ENCODE measurements at places on chromosomes 16 and 17.

DNA sequence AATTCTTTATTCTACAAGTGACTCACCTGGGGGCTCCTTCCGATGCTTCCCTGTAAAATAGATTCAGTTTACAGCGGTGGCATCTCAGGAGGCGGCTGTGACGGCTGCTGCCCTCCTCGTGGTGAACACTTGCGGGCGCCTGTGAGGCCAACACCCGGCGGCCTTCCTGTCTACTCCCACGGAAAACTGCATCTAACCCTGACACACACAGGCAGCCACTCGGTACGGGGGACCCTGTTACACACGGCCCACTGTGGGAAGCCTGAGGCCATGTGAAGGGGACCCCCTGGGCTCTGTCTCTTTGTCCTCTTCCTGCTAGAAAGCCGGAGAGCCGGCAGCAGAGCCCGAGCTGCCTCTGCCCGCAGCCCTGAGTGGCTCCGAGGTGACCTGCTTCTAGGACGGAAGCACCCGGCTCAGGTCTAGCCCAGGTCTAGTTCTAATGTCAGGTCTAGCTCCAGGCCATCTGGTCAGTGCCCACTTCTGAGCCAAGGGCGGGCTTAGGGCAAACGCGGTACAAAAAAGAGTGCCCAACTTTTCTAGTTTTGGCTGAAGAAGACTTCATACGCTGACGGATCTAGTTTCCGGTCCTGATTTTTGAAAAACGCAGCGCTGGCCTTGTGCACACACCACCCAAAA is 159.4 kb downstream of the ENGASE start:
- no peak for DNase-seq

DNA sequence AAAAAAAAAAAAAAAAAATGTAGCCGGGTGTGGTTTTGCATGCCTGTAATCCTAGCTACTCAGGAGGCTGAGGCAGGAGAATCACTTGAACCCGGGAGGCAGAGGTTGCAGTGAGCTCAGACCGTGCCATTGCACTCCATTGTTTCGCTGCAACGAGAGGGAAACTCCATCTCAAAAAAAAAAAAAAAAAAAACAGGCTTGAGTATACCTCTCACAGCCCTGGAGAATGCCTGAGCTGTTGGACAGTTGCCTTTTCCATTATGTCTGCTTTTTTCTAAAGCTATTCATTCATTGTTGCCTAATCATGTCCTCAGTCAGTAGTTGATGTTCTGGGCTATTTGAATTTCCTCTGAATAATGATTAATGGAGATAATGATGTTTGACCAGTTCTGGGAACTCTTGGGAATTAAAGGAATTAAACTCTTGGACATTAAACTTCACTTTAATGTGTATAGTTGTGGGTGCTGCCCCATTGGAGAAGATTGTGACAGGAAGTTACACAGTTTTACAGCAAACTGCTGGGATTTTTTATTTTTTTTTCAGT is 11.8 kb downstream of the HMOX2 start:
- no peak for DNase-seq

- DNase-seq: no peak
Observed at GRCh38 chr16:90010676-90011507, 8.4 kb downstream of the DBNDD1 start.

DNA sequence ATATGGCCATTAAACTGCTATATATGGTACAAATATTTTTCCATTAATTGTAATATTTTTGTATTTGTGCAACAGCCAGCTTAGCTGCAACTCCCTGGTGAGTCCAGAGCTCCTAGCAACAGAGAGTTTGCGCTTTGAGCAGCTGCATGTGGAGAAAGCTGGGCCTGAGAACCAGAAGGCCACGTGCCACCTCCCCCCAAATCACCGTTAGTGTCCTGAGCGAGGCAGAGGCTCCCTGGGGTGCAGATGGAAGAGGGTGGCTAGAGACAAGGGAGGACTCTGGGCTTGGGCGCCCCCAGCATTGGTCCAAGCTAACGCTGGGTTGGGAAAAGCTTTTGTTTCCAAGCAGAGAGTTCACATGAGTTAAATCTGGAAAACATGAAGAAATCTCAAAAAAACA is 41.6 kb downstream of the HSBP1 start:
- no peak for DNase-seq

DNA sequence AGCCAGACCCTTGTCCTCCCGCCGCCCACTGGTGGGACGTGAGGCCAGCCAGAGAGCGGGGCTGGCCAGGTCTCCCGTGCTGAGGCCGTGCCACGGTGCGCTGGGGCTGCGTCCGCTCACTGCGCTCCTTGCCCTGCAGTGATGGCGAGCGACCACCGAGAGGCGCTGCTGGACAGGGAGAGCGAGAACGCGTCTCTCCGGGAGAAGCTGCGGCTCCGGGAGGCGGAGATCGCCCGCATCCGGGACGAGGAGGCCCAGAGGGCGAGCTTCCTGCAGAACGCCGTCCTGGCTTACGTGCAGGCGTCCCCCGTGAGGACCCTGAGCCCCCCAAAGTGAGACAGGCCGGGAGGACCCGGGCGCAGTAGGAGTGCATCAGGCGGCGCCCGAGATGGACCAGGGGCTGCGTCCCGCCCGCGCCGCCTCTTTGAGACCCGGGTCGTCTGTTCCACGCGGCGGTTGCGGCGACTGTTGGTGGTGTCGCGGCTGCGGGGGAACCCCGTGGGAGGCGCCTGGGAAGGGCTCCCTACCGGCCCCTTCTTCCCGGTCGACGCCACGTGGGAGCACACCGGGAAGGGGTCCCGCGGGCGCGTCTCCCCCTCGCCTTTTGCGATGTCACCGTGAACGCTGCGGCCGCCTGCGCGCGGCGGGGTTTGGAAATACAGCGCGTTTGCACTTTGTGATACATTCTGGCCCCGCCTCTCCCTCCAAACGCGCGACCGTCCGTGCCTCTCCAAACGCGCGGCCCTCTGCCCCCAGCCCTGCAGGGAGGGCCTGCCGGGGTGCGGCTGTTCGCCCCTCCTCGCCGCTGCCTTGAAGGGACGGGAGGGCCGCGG is 792 bp upstream of the RAC3 start:
- DNase-seq: peak; percentile 84

- DNase-seq: no peak
Observed at GRCh38 chr17:41539071-41539492, 11.0 kb upstream of the KRT19 start.

GRCh38 chr16:57957673-57958392 is 13.1 kb downstream of the CNGB1 start:
- no peak for DNase-seq

GRCh38 chr16:6704306-6704930 is 628.2 kb upstream of the RBFOX1 start:
- no peak for DNase-seq

- DNase-seq: no peak
Observed at GRCh38 chr16:74811911-74812310, 37.3 kb upstream of the FA2H start.

- no peak for DNase-seq
Observed at GRCh38 chr17:82003411-82004381, 19.0 kb downstream of the CENPX start.

GRCh38 chr16:86824751-86825296 is 246.5 kb downstream of the FOXL1 start:
- no peak for DNase-seq

GRCh38 chr17:43909537-43910231 is 2.3 kb upstream of the MPP2 start:
- DNase-seq: no peak

- no peak for DNase-seq
Observed at GRCh38 chr16:53855511-53855910, 151.6 kb downstream of the FTO start.

DNA sequence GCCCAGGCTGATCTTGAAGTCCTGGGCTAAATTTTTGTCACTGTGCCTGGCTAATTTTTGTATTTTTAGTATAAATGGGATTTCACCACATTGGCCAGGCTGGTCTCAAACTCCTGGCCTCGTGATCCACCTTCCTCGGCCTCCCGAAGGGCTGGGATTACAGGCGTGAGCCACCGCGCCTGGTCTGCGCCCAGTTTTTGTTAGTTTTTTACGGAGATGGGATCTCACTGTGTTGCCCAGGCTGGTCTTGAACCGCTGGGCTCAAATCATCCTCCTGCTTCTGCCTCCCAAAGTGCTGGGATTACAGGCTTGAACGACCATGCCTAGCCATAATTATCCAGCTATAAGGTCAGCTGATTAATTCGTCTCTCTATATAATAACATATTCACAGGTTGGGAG is 2.7 kb upstream of the CEMP1 start:
- DNase-seq: no peak

DNA sequence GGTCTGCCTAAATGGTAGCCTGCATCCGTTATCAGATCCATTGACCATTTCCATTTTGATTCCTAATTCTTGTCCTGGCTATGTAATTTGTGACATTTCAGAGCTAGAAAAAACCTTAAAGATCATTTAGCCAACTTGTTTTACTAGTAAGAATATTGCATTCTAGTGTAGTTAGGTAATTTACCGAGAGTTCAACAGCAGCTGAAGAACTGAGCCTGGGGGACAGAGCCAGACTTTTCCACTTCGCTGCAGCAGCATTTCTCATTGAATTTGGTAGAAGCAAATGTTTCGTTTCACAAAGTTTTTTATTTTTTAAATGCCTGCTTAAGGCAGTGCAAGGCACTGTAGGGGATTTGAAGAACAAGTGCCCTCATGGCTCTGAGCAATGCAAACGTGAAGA is 59.2 kb upstream of the MARCHF10 start:
- no peak for DNase-seq

DNA sequence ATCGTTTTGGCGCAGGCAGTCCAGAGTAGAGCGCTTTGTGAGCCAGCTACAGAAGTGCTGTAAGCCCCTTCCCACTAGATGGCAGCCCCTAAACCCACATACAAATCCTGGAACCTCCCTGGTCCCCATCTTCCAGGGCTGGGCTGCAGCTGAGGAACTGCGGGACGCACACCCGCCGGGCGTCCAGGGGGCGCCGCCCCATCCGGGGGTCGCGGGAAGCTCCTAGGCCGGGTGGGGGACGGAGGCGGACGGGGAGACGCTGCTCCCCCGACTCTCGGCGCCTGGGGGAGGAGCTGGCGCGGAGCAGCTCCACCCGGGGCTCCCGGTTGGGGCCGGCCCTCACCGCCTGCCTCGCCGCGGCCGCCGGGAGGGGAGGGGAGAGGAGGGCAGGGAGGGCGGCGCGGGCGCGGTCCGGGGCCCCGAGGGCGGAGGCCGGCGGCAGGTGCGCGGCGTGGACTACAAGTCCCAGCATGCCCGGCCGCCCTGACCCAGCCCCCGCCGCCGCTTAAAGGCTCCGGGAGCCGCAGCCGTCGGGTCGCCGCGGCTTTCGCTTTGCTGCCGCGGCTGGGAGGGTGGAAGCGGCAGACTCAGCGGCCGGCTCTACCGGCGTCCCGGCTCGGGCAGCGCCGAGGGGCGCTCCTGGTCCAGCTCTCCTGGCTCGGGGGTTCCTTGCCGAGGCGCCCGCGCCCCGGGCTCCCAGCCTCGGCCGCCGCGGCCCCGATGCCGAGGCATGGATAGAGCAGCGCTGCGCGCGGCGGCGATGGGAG is at the start of gene KSR1:
TSS of gene KSR1 (plus strand) at position 535 of the 767 bp plus-strand sequence. CDS start at position 731, 196 bp downstream.
- peak; percentile 82 for DNase-seq

GRCh38 chr16:52515068-52515671 is 31.8 kb downstream of the TOX3 start:
- no peak for DNase-seq

- DNase-seq: no peak
Observed at GRCh38 chr16:66741169-66741900, 10.1 kb downstream of the DYNC1LI2 start.

GRCh38 chr16:66653581-66654350 is 42.8 kb downstream of the CMTM4 start:
- DNase-seq: no peak

- no peak for DNase-seq
Observed at GRCh38 chr17:34784526-34784925, 176.7 kb downstream of the CCT6B start.

DNA sequence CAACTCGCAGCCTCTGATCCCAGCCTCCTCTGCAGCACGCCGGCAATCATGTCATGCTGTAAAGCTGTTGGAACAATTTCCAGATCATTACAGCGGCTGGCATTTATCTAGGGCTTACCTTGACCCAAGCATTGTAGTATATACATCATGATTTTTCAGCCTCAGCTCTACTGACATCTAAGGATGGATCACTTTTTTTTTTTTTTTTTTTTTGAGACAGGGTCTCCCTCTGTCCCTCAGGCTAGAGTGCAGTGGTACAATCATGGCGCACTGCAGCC is 103.3 kb downstream of the CMIP start:
- DNase-seq: no peak

DNA sequence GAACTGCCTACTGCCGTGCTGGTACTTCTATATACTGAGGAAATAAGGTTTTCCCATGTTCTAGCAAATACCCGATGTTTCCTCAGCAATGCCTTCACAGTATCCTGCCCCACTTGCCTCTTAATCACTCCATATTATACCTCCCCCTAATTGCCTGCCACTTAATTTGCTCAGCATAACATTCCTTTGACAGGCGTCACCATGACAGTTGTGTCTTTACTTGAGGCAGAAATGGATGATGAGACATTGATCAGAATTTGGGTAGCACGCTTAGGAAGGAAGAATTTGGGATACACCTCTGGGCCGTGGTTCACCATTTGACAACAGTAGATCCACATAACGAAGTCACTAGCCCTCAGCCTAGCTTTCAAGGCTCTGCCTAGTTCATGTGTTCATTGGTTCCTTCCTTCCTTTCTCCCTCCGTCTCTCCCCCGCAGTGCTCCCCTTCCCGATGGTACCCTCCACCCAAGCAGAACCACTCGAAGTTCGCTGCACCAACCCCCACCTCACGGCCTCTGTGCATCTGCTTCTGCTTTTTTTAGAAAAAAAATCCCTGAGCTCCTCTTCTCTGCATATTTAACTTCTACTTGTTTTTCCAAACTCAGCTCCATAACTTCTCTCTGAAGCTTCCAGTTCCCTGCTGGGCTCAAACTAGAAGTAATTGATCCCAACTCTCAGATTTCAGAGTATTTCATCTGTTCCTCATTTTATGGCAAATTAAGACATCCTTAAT is 19.4 kb downstream of the IQCK start:
- DNase-seq: no peak

DNA sequence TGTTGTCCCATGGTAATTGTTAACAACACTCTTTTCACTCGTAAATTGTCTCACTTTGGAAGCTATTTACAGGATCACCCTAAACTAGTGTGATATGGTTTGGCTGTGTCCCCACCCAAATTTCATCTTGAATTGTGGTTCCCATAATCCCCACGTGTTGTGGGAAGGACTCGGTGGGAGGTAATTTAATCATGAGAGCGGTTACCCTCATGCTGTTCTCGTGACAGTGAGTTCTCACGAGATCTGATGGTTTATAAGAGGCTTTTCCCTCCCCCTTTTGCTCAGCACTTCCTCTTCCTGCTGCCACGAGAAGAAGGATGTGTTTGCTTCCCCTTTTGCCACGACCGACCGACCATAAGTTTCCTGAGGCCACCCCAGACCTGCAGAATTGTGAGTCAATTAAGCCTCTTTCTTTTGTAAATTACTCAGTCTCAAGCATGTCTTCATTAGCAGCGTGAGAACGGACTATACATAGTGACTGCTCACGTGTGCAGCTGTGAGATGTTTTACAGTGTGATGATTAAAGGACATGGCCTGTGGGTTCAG is 34.4 kb downstream of the DNAH3 start:
- no peak for DNase-seq

DNA sequence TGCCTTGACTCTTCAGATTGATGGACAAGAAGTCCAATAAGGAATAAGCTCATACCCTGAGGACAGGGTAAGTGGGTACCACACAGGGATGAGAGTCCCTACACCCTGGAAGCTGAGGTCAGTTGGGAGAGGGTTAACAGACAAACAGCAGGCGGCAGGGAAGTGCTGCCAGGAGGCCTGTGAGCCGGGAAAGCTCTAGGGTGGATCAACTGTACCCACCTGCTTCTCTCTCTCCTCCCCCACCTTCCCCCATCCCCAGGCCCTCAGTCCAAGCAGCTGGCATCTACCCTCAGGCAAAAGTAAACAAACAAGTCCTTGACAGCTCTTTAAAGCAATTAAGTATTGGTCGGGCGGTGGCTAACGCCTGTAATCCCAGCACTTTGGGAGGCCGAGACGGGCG is 20.7 kb upstream of the MYLK3 start:
- no peak for DNase-seq
